Iris pigment epithelial cell (primary cell): ENCODE measurements at places on chromosomes 12 and 14.

- DNase-seq, result no peak
These were observed 69.1 kb downstream of the VCPKMT start for GRCh38 chr14:50047274-50047676.

- DNase-seq, result no peak
These were observed 81.9 kb upstream of the ZFP36L1 start for GRCh38 chr14:68874746-68875155.

DNA sequence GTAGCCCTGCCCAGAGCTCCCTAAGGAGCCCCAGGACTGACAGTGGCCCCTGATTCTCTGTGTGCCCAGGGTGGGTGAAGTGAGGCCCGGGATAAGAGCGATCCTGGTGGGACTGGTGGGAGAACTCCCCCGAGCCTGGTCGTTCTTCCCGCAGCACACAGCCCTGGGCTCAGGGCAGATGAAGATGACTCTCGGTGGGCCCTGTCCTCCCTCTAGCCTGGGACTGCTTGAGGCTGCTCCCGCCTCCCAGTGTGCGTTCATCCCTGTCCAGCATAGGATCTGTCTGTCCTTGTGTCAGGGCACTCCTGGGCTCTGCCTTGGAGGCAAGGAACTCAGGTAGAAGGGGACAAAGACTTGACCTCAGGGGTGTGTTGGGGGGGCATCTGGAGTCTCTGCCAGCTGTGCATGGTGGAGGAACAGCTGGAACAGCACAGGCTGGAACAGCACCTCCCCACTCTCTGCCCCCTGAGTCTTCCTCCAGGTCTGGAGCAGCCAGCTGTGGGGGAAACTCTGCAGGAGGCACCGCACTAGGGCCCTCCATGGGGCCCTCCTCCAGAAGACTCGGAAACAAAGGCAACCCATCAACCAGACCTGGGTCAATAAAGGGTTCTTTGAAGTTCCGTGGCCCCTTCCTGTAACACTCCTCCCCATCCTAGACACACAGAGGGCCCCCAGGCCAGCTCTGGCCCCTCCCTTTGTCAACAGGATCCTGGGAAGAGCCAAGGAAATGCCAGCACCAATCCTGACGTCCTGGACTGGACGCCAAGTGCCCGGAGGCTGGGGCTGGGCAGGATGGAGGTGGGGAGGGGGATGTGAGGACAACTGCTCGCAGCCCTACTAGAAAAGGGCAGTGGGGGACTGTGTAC lies 15.9 kb downstream of the FAIM2 start:
- DNase-seq, result no peak

GRCh38 chr12:46269429-46270241 lies 792 bp upstream of the SLC38A1 start:
- DNase-seq, result no peak

- DNase-seq, result no peak
These were observed 163.9 kb downstream of the ADGRD1 start for GRCh38 chr12:131117438-131118245.

DNA sequence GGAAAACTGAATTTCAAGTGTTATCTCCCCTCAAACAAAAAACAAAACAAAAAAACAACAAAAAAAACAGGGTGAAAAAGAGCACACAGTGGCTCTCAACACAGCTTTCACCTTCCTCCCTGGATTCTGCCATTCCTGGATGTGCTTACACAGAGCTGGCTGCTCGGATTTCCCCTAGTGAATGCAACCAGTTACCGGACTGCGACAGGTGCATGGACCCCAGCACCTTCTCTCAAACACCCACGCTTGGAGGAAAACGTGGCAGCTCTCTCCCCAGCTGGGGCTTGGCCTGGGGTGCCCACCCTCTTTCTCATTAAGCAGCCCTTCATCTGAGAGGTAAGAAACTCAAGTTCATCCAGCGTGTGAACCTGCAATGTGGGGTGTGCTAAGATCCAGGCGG lies 33.5 kb upstream of the DICER1 start:
- no peak for DNase-seq

DNA sequence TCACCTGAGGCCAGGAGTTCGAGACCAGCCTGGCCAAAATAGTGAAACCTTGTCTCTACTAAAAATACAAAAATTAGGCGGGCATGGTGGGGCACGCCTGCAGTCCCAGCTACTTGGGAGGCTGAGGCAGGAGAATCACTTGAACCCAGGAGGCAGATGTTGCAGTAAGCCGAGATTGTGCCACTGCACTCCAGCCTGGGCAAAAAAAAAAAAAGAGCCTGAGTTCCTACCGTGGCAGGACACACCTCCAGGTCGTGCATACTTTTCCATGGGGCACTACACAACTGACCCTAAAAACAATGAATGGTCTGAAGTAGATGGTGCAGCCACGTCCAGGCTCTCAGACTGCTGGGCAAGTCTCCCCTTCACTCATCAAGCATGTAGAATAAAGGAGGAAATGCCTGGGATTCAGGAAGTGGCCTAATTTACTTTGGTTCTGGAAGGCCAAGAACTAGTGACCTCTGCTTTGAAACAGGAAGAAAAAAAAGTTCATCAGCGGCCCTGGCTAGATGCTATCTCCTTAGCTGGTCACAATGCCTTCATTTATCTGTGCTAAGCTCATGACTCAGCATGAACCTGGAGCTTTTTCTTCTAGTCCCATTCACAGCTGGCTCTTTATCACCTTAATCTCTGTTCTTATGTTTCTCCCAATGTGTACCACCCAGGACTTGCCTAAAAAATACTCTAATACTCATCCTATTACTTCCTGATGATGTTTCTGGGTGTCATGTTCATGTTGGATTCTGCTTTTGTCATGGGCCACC lies 55.8 kb upstream of the OR6J1 start:
- peak; percentile 55 for DNase-seq

- DNase-seq, result no peak
These were observed 21.5 kb downstream of the CCDC88C start for GRCh38 chr14:91396013-91396660.

- DNase-seq, result peak; percentile 40
These were observed 475.3 kb downstream of the EGLN3 start for GRCh38 chr14:33475623-33476022.

- DNase-seq, result no peak
These were observed 91.1 kb downstream of the MYF5 start for GRCh38 chr12:80807640-80808288.

DNA sequence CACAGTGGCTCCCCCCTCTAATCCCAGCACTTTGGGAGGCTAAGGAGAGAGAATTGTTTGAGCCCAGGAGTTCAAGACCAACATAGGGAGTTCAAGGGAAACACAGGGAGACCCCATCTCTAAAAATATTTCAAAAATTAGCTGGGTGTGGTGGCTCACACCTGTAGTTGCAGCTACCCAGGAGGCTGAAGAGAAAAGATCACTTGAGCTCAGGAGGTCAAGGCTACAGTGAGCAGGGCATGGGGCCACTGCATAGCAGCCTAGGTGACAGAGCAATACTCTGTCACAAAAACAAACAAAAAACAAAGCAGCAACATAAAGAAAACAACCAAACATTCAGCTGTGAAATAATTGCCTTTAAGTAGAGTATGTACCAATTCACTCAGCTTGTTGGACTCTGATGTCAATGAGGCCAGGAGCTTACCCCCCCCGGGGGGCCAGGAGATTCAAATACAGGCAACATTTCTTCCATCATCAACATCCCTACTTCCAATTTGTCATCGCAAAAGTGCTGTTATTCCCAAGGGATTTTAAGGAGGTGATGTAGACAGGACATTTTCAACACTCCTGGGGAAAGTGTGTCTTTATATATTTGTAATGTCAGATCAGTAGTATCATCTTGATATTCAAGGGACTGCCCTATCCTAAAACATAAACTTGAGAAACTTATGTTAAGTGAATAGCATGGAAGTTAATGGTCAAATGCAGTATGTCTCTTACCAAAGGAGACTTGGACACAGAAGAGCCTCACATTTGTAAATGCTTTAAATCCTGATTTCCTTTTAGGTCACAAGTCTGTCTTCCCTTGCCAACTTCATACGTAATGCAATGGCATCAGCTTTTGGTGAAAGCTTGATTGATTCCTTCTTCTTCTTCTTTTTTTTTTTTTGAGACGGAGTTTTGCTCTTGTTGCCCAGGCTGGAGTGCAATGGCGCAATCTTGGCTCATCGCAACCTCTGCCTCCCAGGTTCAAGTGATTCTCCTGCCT lies 40.6 kb upstream of the AEBP2 start:
- no peak for DNase-seq

DNA sequence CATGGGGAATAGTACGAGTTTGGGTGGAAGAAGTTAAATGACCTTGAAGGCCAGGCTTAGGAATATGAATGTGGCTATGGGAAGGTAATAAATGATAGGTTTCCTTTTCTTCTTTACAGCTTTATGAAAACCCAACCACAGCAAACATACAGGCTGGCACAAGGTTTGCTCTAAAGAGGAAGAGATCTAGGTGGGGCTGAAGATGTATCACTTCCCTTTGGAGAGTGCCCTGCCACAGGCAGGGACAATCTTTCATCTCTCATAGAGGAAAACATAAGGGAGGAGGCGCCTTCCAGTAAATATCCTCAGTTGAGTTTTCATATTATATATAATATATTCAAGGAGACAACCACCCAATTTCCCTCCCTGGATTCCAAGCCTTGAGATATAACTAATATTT lies 72.9 kb upstream of the FRMD6 start:
- DNase-seq, result no peak

DNA sequence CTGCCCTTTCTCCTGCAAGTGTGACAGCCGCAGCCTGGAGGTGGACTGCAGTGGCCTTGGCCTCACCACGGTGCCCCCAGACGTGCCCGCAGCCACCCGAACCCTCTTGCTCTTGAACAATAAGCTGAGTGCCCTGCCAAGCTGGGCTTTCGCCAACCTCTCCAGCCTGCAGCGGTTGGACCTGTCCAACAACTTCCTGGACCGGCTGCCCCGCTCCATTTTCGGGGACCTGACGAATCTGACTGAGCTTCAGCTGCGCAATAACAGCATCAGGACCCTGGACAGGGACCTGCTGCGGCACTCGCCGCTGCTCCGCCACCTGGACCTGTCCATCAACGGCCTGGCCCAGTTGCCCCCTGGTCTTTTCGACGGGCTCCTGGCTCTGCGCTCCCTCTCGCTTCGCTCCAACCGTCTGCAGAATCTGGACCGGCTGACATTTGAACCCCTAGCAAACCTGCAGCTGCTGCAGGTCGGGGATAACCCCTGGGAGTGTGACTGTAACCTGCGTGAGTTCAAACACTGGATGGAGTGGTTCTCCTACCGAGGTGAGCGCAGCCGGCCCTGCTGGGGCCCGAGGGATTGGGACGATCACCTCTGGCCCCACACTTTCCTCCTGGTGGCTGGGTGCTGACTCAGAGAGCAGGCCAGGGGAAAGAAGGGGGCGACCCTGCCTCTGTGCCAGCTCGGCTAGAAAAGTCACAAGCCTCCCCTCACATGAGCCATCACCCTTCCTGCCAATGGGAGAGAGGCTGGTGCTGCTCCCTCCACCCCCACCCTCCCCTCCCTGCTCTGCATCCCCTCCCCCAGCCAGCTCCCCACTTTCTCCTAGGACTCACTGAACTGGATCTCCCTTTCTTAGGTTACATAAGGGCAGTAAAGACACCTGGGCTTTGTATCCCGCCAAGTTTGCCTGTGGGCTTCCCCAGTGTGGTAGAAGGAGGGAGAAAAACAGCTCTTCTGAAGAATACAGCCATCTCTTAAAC lies 10.9 kb downstream of the LRTM2 start:
- peak; percentile 56 for DNase-seq

DNA sequence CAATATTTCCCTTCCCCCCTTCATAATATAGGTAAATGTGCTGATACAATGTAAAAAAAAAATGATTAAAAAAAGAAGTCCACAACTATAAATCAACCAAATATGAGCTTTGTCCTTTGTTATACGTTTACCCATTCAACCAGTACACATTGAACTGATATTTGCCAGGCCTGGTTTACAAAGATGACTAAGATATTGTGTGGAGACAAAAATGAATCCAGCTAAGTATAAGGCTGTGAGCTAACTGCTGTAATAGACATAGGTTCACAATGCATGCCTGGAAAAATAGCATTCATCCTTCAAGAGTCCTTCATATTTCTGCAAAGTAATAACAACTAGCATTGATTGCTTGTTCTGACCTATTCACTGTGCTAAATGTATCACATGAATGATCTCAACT lies 6.9 kb downstream of the C12orf56 start:
- DNase-seq, result no peak

GRCh38 chr12:124169577-124170284 lies 125.2 kb upstream of the RFLNA start:
- DNase-seq, result no peak

- DNase-seq, result peak; percentile 83
These were observed 111.9 kb upstream of the CCDC175 start for GRCh38 chr14:59688224-59689170.

- DNase-seq, result peak; percentile 39
These were observed 166.9 kb upstream of the LRIG3 start for GRCh38 chr12:59087077-59087673.

- DNase-seq, result peak; percentile 36
These were observed 5.6 kb upstream of the SERPINA9 start for GRCh38 chr14:94481468-94482131.

- peak; percentile 63 for DNase-seq
These were observed 12.1 kb downstream of the SYNE3 start for GRCh38 chr14:95504135-95505029.

DNA sequence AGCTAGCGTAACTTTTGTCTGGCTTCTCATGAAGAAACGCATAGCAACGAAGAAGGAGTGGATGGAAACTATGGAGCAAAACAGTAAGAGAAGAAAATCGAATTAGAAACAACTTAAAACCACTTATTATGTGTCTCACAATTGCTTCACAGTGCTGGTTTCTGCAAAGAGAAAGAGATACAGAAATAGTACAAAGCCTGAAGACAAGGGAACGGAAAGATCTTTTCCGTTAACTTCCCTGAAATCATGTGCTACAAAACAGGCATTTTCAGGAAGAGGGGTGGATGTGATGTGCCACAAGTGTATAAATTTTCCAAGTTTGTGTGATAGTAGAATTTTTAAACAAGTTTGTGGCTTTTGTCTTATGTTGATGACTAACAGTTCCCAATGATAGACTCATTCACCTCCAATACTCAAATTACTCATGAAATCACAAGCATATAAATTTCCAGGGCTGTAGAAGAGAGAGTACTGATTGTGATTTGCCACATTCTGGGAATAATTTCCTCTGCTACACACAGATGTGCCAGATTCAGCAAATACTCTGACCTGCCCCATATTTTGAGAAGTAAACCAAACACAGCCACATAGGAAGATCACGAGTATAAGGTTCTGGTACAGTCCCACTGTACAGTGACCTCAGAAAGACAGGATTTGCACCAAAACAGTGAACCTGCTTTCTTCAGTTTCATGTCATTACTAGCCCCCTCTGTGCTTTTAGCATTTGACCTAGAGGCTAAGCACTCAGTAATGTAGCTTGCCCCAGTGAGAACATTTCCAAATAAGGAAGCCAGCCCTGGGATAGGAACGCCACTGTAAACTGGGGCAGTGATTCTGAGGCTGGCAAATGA lies 41.4 kb upstream of the PPFIA2 start:
- no peak for DNase-seq

- no peak for DNase-seq
These were observed 21.8 kb upstream of the RIN3 start for GRCh38 chr14:92491782-92492181.

- peak; percentile 14 for DNase-seq
These were observed 1.6 kb downstream of the YARS2 start for GRCh38 chr12:32754111-32754510.
